Iris pigment epithelial cell (primary cell): ENCODE measurements at places on chromosomes 3 and 15.
A peak's percentile ranks its signal among the peaks of the same experiment; 100 is the strongest.

DNA sequence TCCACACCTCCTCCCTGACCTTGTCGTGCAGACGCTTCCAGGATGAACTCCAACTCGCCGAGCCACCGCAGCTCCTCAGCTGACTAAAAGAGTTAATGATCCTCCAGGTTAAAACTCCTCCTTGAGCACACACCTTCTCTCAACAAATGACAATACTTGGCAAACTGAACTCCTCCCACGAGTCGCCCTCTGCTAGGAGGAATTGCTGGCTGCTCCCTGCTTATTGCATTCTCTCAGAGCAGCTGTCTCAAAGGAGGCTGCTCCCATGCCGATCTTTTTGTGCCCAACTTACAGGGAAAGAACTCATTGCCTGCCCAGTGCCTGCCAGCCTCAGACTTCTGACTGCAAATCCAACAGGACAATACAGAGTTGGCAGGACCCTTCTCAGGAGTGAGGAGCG, at the start of gene ATP13A4:
TSS of gene ATP13A4 (minus strand) at position 85 of the 400 bp plus-strand sequence. CDS start 96 bp downstream, outside the sequence.
- no peak for DNase-seq

DNA sequence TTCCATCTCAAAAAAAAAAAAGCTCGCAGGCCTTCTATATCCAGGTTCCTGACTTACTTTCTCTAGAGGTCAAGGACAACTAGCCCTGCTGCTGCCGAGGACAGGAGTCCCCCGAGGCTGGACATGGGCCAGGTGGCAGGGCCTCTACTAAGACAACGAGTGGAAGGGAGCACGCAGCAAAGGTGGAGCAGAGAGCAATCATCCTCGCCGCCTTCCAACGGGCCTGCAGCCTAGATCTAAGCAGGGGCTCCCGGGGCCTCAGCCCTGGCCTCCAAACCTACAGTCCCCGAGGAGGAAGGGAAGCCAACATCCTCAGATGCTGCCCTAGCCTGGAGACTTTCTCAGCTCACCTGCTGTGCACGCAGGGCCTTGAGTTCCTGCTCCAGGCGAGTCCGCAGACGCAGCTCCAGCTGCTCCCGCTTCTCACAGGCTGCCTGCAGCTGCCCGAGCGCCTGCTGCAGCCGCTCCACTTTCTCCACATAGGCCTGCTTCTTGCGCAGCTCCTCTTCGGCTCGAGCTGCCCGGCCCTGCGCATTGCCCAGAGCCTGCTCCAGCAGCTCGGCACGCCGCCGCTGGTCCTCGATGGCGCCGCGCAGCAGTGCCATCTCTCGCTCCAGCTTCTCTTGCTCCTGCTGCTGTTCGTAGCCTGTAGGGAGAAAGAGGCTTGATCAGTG, 12.9 kb downstream of the AMOTL2 start:
- no peak for DNase-seq

DNA sequence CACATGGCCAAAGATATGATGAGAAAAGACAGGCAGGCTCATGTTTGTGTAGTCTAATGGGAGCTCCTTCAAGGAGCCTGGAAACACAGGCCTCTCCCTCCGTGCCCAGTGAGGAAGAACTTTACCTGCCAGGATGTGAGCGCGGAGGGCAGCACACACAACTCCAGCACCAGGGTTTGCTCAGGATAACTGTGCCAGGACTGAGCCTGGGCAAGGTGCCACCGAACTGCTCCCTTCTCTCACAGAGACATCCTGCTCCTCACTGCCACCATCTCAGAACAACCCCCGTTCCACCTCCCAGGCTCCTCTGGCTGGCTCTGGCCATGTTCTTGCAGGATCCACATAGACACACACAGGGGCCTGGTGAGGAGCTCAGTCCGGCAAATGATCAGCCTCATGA, 87.4 kb downstream of the NUP210 start:
- no peak for DNase-seq

- no peak for DNase-seq
Measured at GRCh38 chr3:194983620-194984019, 287.3 kb downstream of the XXYLT1 start.

GRCh38 chr3:86830566-86830965, 160.4 kb downstream of the VGLL3 start:
- peak; percentile 70 for DNase-seq

- DNase-seq = peak; percentile 89
Measured at GRCh38 chr15:83733206-83733605, 79.3 kb downstream of the ADAMTSL3 start.

DNA sequence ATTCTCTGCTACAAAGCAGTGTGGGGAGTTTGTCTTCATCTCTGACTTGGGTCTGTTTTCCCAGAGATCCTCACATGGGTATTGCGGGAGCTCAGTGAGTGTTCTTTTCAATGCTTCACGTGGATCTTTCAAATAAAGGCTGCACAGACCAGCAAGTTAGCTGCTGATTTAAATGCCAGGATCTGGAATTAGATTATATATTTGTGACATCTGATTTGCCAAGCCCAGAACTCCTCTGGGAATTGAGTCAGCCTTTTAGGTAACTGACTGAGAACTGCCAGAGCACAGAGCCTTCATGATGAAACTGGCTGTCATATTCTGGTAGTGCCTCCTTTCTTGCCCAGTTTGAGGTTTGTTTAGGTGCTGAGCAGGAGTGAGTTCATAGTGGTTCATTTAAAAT, 14.7 kb downstream of the EDEM1 start:
- DNase-seq = no peak

- DNase-seq = no peak
Measured at GRCh38 chr15:90838139-90838538, 30.2 kb upstream of the FURIN start.

GRCh38 chr3:114874522-114874971, 272.5 kb downstream of the ZBTB20 start:
- DNase-seq = no peak
